ENCODE measurements at places on chromosomes 5 and 9. TPM values are rescaled to one million over a fixed set of nuclear protein-coding genes. Genes with fewer than 3 reads are reported as not detected.

The FGF18 gene
- 0.49 TPM for total RNA-seq

The MEGF10 gene
- not detected for total RNA-seq

The CDC26 gene
- total RNA-seq: 33.4 TPM

The NEURL1B gene
- total RNA-seq: 11.2 TPM

The SAXO1 gene
- total RNA-seq: not detected

The SLIT3 gene
- 13.2 TPM for total RNA-seq

The ALDH1B1 gene
- total RNA-seq: 26.1 TPM
